ENCODE measurements at places on chromosomes 2 and 18.

DNA sequence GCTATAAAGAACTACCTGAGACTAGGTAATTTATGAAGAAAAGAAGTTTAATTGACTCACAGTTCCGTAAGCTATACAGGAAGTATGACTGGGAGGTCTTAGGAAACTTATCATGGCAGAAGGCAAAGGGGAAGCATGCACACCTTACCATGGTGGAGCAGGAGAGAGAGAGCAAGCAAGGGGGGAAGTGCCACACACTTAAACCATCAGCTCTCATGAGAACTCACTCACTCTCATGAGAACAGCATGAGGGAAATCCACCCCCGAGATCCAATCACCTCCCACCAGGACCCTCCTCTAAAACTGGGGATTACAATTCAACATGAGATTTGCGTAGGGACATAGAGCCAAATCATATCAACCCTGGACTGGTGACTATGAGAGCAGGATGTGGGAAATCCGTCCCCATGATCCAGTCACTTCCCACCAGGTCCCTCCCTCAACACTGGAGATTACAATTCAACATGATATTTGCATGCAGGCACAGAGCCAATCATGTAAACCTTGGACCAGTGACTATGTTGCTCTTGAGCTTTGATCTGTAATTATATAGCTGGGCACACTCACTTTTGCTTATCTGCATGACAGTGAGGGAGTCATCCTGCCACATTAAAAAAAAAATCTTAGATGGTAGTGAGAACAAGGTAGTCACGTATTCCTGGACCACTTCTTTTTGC, 12.9 kb downstream of the ADAM23 start:
- no peak for DNase-seq

- no peak for DNase-seq
Observed at GRCh38 chr18:57802213-57803102, 657 bp downstream of the ATP8B1 start.

DNA sequence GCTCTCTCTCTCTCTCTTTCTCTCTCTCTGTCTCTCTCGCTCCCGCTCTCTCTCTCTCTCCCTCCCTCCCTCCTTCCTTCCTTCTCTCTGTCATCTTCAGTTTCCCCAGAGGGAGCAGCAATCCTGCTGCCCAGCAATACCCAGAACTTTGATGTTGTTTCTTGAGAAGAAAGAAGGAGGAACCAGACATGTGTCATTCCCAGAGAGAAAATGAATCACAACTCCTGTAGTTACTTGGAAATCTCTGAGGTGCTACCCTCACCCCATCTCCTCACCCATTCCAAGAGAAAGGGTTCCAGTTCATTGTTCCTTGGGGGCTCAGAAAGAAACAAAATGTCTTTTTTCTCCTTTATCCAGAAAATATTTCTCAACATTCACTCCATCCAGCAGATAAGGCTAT, 449.1 kb downstream of the TNS1 start:
- no peak for DNase-seq

DNA sequence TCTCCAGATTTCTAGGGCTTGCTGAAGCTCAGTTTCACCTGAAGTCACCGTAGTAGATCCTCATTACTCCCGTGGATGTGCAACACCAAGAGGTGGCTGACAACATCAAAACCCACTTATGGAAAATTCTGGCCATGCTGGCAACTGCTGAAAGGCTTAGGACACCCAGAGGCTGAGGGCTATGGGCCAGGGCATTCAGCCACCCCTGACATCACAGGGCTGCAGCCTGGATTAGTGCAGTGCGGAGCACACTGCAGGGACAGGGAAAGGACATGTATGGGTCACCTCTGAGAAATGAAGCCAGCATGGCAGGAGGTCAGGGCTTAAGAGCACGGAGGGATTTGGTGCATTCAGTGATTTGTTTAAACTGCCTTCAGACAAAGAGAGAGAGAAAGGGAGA, 300.6 kb downstream of the TDRD15 start:
- no peak for DNase-seq

GRCh38 chr18:22427822-22428549, 10.3 kb upstream of the CTAGE1 start:
- DNase-seq: no peak

Data from activated CD4-positive, alpha-beta T cell treated with anti-CD3 and anti-CD28 coated beads for 24 hours (primary cell).